ENCODE measurements at places on chromosomes 2 and 18.
A peak's percentile ranks its signal among the peaks of the same experiment; 100 is the strongest.

DNA sequence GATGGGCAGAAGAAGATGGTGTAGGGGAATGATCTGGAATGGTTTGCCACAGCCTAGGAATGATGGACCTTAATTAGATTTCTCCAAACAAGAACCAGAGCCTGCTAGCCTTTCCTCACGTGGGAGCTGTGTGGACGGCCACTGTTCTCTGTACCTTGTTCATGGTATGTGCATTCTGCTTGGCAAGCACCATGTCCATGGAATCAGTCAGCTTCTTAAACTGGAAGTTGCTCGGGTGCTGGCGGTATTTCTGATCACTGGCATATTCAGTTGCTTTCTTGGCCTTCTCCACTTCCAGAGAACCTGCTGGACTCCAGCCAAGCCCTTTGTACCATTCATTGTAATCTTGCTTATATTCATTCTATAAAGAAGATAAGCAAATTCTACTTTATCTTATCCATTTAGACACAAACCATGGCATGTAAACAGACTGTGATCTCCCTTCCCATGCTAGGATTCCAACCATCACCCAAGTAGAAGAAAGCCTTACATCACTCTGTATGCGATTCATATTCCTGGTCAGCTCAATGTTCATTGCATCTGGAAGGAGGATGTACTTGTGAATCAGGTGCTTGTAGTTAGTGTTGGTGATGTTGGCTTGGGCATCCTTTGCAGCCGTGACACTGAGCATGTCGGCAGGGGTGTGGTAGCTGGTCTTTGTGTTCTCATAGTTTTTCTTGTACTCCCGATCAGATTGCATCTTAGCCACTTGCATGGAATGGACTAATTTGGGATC is 78.4 kb downstream of the NEB start:
- no peak for DNase-seq

DNA sequence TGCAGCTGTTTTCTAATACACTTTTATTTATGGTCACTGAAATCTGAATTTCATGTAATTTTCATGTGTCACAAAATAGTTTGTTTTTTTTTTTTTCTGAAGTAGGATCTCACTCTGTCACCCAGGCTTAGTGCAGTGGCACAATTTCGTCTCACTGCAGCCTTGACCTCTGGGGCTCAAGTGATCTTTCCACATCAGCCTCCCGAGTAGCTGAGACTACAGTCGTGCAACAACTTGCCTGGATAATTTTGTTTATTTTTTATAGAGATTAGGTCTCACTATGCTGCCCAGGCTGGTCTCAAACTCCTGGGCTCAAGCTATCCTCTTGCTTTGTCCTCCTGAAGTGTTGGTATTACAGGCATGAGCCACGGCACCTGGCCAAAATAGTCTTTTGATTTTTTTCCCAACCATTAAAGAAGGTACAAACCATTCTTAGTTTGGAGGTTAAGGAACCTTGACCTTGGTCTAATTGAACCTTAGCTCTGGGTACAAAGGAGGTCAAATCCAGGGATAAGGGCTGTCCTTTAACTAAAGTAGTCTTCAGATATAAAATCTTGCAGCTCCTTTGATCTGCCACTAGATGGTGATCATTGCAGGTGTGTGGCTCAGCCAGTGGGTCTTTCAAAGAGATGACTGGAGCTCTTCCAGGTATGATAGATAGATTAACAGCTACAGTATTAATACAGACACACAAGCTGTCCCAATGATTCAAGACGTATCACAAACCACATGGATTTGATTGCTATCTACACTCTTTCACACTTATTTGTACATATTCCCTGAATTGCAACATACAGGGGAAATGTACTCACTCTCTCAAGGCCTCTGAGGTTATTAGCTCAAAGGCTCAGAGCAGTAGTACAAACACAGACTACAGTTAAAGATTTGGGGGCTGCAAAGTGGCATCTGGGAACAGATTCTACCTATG is 4.7 kb upstream of the KRCC1 start:
- no peak for DNase-seq

DNA sequence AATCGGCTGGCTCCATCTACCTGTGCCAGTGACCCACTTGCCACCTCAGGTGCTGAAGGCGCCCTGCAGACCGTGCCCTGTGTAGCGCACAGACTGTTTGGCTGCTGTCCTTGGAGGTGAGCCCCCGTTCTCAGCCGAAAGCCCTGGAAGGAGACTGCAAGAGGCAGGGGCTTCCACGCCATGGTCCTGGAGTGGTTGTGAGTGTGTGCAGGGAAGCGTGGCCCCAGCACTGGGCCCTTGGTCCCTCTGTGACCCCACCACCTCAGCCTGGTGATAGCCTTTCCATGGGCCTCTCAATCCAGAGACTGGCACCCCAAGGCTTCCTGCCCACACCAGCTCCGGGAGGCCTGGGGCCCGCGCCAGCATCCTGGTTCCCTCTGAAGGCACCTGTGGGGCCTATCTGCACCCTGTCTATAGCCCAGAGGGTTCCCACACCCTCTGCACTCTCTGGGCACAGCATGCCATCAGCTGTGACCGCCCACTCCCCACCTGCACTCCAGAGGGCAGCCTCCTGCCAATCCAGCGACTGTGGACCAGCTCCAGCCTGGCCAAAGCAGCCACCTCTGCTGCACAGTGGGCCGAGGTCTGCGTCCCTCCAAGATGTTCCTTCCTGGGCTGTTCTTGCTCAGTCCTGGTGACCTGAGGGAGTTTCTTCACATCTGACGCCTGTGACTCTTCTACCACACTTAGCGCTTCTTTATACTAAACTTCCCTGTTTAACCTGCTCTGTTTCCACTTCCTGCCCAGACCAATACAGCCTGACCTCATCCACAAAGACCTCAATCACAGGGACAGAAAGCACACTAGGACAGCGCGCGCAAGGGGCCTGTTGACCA is 109.5 kb downstream of the EIPR1 start:
- DNase-seq, result no peak

- no peak for DNase-seq
Observed at GRCh38 chr2:234958746-234959395, 7.1 kb downstream of the SH3BP4 start.

DNA sequence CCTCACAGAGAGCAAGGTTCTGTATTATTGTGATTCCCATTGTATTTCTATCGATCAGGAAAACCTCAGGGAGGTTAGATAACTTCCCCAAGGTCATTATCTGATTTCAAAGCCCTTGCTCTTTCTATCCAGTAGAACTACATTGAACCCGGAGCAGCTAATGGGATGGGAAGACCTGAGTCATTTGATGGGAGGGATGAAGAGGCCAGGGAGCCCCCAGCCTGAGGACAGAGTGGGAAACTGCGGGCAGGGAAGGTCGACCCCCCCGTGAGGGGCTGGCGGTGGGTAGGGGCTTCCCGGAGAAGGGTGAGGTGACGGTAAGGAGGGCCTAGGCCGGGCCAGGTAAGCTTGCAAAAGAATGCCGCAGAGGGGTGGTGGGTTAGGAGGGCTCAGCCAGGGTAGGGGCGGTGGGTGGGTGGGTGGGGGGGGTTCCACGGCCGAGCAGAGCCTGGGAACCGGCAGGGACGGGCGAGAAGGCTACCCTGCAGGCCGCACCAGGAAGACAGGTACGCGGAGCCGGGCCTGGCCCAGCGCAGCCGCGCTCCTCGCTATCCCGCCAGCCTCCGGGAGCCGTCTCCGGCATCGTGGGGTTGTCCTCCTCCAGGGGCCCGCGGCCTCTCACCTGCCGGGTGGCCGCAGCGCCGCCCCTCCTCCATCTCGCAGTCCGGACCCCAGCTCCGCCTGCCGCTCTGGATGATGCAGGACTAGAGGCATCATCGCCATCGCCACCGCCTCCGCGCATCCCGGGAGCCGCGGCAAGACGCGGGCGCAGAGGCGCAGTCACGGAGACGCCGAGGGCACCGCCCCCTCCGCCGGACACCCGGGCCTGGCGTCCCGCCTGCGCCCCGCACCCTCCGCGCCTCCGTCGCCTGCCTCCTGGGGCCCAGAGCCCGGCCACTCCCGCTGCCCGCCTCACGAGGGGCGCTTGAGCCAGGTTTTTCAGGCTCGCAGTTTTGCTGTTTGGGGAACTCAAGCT is at the start of gene GPR75:
TSS of gene GPR75 (minus strand) at position 762 of the 976 bp plus-strand sequence. CDS start 5,211 bp downstream, outside the sequence.
- no peak for DNase-seq

GRCh38 chr2:73291093-73291460 is 2.3 kb downstream of the EGR4 start:
- peak; percentile 53 for DNase-seq

- DNase-seq, result no peak
Observed at GRCh38 chr2:203565076-203565475, 30.0 kb upstream of the RAPH1 start.

GRCh38 chr2:8598295-8599165 is 83.3 kb upstream of the ID2 start:
- no peak for DNase-seq

DNA sequence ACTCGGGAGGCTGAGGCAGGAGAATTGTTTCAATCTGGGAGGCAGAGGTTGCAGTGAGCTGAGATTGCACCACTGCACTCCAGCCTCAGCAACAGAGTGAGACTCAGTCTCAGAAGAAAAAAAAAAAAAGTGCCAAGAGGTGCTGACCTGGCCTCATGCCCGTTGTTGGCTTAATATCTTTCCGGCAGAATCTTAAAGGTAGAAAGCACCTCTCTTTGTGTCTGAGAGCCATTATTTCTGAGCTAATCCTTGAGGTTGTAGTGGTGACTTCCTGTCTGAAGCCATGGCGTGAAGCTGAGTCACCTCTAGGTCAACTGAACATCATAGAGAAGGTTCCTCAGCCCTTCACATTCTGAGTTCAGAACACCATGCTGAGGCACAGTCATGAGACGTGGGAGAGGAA is 60.4 kb downstream of the WDSUB1 start:
- no peak for DNase-seq

GRCh38 chr2:100744589-100744988 is 75.3 kb upstream of the NPAS2 start:
- no peak for DNase-seq
